NCI-H524 treated with DMSO at 0.1 percent for 48 hours (cell line): ENCODE measurements at places on chromosomes 2 and 18.

GRCh38 chr2:237892478-237892877 lies 33.1 kb downstream of the RAMP1 start:
- no peak for DNase-seq

GRCh38 chr2:113273027-113273551 lies 5.6 kb downstream of the PAX8 start:
- DNase-seq, result no peak

- no peak for DNase-seq
Observed at GRCh38 chr18:65990174-65990690, 239.4 kb downstream of the CDH7 start.

DNA sequence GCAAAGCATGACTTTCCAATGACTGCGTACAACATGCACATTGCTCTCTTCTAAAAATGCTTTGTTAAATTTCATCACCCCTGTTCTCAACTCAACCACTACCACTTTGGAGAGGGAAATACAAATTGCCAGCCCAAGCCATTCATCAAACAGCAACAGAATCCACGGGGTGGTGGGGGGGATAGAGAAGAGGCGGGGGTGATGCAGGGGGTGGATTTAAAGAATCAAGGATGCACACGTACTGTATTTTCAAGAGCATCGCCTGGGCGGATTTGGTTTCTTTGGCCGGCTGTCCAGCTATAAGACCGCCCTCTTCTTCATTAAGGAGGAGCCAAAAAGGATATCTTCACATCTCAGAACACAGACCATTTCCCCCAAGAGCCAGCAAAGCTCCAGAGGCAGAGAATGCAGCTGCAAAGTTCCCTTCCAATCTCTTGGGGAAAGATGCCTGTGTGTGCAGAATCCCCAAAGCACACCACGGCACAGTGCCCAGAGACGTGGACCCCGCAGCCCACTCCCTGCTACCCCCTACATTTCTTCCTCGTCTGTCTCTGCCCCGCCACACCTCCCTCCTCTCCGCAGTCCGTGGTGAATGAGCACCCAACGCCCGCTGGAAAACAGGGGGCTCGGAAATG lies 977 bp downstream of the SLC8A1 start:
- peak; percentile 69 for DNase-seq

DNA sequence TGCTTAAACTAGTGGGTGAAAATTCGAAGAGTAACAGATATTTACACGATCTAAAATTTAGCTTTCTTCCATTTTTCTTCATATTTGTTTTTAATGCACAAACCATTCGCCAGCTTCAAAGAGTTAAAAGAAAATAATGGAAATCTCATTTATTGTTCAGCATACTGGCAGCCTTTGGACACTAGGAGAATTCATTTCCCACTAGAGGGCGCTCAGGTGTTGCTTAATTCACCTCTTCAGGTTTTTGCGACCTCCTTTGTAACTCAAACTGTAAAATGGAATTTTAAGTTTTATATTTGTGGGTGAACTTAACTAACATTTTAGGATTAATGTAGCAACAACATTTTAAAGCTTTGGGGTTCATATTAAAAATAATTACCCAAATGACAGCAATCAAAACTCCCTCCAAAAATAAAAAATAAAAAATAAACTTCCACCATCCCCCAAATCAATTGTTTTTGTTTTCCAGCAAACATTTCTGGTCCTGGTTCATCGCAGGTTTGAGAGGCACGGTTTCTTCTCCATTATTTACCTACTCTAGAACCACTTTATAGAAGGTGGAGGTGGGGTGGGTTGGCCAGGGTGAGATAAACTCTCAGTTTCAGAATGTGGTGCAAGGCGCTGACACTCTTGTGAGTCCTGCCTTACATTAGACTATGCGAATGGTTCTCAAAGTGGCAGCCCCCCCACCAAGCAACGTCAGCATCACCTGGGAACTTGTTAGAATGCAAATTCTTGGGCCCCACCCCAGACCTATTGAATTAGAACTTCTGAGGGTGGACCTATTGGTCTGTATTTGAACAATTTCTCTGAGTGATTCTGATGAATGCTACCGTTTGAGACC lies 24.7 kb upstream of the PNPT1 start:
- DNase-seq, result no peak

DNA sequence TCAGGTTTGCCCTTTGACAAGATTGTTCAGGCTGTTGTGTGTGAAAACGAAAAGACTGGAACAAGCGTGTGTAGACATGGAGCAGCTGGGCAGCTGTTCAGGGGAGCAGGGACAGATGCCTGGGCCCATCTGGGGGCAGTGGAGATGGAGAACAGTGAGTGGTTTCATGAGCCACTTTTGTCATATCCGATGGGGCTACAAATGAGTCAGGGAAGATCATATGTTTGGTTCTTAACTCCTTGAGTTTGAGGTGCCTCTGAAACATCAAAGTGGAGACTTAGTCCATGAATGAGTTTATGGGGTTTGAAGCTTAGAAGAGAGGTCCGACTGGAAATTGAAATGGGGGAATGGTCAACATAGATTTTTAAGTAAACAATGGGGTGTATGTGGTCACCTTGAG lies 9.3 kb upstream of the PLB1 start:
- no peak for DNase-seq

GRCh38 chr2:3626118-3626811 lies 31.4 kb downstream of the COLEC11 start:
- DNase-seq, result no peak

GRCh38 chr2:174992886-174993285 lies 12.3 kb downstream of the CHN1 start:
- DNase-seq, result no peak
